ENCODE measurements at places on chromosomes 2 and 18. TPM values are rescaled to one million over a fixed set of nuclear protein-coding genes. Genes with fewer than 3 reads are reported as not detected.

- DNase-seq: no peak
Measured at GRCh38 chr2:176978921-176979320, 233.7 kb upstream of the HNRNPA3 start.

GRCh38 chr2:190188289-190188688 is 125.8 kb upstream of the MSTN start:
- DNase-seq: no peak

GRCh38 chr18:11183637-11184036 is 34.3 kb upstream of the PIEZO2 start:
- DNase-seq: no peak

DNA sequence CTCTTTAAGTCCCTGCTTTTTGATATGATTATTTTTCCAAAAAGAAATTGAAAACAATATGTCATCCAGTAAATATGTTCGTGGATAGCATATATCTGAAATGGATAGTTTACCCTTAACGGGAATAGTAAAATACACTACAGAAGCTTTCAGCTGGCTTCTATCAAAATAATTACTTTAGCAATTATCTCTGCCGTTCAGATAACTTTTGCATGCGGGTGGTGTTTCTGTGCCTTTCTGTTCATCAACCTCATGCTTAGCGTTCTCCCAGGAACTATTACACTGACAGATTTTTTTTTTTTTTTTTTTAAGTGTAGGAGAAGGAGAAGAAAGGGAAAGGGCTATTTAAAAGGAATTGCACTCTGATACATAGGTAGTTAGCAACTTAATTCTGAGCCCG is 53.6 kb downstream of the TSHZ1 start:
- DNase-seq: no peak

CFAP221 gene
- 13.4 TPM for polyA plus RNA-seq

DNAJC5G gene
- polyA plus RNA-seq: 0.53 TPM

DNA sequence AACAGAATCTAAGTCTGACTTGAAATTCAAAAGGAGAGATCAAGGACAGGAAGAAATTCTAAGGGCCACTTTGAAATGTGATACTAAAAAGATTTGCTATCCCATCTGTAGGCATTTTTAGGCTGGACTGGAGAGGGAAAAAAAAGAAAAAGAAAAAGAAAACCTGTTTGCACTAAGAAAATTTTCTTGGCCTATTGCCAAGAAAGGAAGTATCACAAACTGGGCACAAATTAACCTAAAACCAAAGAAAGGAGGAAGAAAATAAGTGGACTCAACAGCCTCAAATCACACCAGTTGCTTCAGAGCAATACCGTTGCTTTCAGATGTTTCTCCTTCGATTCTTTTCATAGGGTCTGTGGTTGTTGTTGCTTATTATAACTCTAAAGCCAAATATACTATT is 287.9 kb upstream of the VRK2 start:
- no peak for DNase-seq

- DNase-seq: no peak
Measured at GRCh38 chr2:135005753-135006152, 41.5 kb downstream of the MAP3K19 start.

- peak; percentile 38 for DNase-seq
Measured at GRCh38 chr2:10668402-10669012, 21.3 kb downstream of the NOL10 start.

PKP4 gene
- 100 TPM for polyA plus RNA-seq

GRCh38 chr2:27237341-27237945 is 20.3 kb downstream of the CAD start:
- no peak for DNase-seq

GRCh38 chr2:239675826-239676715 is 275.3 kb upstream of the HDAC4 start:
- no peak for DNase-seq

MAPK4 gene
- polyA plus RNA-seq: 1.2 TPM

GRCh38 chr18:45423659-45424058 is 191.6 kb upstream of the SLC14A2 start:
- DNase-seq: no peak

DNA sequence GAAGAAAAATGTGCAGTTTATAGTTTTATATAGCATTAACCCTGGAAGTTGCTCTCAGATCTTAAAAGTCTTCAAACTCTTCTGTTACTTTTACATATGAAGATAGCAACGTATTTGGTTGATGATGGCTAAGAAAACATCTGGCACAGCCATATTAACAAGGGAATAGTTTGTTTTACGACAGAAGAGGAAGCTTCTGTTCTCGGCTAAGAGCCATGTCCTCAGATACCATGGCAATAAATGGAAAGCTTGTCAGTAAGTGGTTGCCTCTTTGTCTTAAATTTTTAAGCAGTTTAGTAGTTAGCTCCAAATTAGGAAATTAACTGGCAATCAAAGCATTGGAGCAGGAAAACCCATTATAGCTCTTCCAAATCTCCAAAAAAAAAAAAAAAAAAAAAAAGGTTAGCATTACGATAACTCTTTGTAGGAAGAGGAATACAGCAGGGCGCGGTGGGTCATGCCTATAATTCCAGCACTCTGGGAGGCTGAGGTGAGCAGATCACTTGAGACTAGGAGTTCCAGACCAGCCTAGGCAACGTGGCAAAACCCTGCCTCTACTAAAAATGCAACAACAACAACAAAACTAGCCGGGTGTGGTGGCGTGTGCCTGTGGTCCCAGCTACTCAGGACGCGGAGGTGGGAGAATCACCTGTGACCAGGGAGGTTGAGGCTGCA is 4.5 kb upstream of the STON1 start:
- DNase-seq: peak; percentile 55

GRCh38 chr2:237178396-237178795 is 92.7 kb downstream of the COPS8 start:
- DNase-seq: no peak

DNA sequence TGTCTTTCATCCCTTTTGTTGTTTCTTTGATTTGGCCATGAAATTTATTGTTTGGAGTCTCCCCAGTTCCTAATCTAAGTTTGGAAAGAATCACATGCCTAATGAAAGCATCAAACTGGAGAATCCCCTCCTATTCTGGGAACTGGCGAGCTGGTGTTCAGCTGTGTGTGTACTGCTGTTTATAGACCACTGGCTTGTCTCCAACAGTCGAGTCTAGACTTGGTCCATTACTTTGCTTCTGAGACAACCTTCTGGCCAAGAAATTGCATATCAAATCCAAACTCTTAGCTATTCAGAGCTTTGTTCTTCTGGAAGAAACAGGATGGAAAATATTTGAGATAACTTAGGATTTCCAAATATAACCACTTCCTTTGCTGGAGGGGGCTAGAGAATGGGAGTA is 111.5 kb upstream of the THSD7B start:
- DNase-seq: peak; percentile 2

CYRIA gene
- 14.8 TPM for polyA plus RNA-seq

DNA sequence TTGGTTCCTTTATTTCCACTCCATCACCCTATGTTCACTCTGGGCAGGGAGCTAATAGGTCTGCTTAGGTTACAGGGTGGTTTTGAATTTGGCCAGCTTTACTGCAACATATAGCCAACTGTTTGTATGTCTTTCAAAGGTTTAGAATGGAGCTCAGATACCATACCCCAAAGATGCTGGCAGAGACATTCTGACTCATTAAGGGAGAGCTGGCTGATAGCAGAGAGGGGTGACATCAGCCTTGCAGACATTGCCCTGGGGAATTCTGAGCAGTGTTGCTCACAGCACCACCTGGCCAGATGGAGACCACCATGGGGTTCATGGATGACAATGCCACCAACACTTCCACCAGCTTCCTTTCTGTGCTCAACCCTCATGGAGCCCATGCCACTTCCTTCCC is 2.1 kb downstream of the PROKR1 start:
- DNase-seq: no peak

DNA sequence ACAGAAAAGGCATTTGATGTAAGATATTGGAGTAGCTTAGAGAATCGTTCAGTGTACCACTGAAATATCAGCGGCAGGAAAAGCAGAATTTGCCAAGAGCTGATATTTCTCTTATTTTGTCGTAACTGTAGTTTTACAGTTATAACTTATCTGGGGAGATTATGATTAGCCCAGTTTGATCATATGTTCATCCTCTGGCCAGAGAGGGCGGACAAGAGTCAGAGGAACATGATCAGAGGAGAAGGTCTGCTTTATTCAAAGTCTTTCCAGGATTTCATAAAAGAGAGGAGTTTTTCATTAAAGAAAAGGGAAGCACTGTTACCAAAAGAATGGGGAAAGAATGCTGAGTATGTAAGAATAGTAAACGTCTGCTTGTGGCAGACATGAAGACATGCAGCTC is 1655.6 kb downstream of the DPP10 start:
- no peak for DNase-seq

GRCh38 chr2:134287323-134287722 is 33.5 kb downstream of the MGAT5 start:
- DNase-seq: no peak

DNA sequence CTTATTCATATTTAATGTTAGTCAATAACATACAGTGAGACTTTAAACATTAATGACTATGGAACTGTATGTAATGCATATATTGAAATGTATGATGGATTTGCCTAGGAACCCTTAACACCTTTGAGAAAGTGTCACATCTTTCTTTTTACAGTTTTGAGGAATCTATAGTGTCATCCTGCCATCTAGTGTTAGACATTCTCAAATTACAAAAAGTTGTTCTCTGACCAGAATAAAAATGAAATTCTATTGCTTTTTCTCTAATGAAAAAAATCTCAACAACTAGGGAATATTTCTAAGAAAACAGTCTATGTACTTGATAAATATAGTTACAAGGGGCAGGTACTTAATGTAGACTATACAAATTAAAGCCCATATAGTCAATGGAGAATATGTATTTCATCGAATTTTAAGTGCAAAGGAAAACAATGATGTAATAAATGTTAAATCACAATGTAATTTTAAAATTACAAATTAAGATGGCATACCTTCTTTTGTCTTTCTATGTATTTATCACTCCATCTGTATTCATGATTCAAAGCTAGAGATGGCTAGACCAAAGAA is 5.1 kb upstream of the CALCRL start:
- no peak for DNase-seq

AQP12B gene
- not detected for polyA plus RNA-seq

DNA sequence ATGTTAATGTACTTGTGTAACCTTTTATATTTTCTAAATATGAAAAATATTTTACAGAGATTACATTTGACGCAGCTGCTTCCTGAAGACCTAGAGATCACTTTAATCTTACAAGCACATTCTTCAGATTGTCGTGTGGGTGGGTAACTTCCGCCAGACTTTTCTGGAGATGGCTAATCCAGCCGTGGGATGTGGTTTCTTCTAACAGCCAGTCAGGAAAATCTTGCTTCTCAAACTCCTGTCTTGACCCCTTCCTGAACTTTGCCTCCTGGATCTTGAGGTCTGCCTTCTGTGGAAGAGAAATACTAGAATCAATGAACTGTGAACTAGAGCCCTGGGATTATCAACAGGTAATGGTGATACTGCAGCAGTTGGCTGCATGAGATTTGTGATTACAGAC is 401.6 kb upstream of the TNP1 start:
- DNase-seq: no peak

Data from right lung (tissue), 10 donors.